ENCODE measurements at places on chromosomes 7 and 10.

GRCh38 chr7:24764011-24764410 is 6.7 kb upstream of the GSDME start:
- DNase-seq = no peak

- no peak for DNase-seq
Measured at GRCh38 chr10:49289480-49289879, 9.5 kb upstream of the C10orf71 start.

- DNase-seq = no peak
Measured at GRCh38 chr7:111388912-111389311, 173.4 kb downstream of the IMMP2L start.

GRCh38 chr10:62057850-62058249 is 156.4 kb downstream of the ARID5B start:
- no peak for DNase-seq

DNA sequence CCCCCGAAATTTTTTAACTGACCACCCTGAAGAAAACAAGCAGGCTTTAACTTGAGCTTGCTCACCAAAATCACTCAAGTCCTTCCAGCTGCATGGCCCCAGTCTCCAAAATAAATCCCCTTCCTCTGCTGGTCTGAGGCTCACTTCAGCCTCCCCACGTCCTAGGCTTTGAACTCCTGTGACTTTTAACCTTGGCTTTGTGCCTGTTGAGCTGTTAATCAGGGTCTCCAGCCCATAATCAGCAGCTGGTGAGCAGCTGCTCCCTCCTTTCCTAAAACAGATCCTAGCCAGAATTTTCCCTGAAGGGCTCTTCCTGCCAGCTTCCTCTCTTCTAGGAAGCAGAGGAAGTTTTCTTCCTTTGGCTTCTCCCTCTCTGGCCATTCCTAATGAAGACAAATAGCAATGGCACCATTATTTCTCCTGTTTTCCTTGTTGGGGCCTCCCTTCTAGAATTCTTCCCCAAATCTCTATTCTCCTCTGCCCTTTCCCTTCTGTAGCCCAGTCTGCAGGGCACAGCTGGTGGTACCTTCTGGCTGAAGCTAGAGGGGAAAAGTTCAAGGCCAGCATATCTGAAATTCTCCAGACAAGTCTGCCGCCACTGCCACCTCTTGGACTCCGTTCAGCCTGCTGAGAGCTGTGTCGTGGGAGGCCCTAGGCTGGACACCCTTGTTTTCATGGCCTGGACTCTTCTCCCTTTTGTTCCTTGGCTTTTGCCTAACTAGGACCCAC is 152.1 kb downstream of the NOC3L start:
- no peak for DNase-seq

GRCh38 chr10:50788951-50789945 is 49.5 kb downstream of the ASAH2B start:
- DNase-seq = peak; percentile 6
